ENCODE measurements at places on chromosomes 11 and 22.

GRCh38 chr11:1049911-1050580 lies 13.5 kb upstream of the MUC6 start:
- no peak for DNase-seq

DNA sequence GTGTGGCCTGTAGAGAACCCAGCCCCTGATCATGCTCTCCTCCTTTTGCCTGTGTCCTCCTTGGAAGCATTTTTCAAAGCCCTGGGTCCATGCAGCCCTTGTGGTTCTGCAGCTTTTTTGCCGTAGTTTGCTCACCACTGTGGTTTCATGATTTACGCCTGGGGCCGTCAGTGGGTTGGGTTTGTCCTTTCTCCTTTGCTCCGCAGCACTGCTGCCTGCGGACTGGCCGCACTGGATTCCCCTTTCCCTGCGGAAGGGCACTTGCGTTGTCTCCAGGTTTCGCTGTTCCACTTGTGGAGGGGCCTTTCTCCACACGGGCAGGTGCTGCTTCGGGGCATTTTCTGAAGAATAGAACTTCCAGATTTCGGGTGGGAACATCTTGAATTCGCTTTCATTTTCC lies 1260.9 kb downstream of the BRD1 start:
- DNase-seq = no peak

DNA sequence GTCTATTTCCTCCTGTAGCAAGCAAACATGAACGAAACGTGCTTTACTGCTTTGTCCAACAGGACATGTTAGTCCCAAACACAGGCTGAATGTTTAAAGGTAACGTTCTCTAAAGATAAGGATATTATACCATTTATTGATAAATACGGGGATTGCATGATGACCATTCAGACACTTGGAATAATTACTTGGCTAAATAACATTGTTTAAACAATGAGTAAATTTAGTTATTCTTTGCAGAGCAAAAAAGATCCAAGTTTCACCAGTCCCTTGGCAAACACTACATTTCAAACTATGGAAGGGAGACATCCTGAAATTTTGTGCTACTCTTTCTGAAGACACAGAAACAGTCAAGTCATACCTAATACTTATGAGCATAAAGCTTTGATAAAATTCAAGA lies 88.0 kb downstream of the ZNF280B start:
- no peak for DNase-seq

- DNase-seq = no peak
These were observed 6.7 kb downstream of the IFITM10 start for GRCh38 chr11:1743585-1744136.

DNA sequence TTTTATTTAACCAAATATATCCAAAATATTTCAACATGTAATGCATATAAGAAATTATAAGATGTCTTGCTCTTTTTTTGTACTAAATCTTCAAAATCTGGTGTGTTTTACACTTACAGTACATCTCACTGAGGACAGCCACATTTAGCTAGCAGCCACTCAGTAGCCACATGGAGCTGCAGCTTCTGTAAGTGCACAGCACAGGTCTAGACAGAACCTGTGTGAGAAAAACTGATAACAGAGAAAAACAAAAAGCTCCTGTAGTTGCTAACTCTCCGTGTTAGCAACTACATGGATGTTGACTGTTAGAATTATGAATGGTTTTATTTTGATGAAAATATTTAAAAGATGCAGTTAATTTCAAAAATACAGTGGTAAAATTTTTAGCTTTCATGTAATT lies 22.2 kb downstream of the ASRGL1 start:
- DNase-seq = no peak

DNA sequence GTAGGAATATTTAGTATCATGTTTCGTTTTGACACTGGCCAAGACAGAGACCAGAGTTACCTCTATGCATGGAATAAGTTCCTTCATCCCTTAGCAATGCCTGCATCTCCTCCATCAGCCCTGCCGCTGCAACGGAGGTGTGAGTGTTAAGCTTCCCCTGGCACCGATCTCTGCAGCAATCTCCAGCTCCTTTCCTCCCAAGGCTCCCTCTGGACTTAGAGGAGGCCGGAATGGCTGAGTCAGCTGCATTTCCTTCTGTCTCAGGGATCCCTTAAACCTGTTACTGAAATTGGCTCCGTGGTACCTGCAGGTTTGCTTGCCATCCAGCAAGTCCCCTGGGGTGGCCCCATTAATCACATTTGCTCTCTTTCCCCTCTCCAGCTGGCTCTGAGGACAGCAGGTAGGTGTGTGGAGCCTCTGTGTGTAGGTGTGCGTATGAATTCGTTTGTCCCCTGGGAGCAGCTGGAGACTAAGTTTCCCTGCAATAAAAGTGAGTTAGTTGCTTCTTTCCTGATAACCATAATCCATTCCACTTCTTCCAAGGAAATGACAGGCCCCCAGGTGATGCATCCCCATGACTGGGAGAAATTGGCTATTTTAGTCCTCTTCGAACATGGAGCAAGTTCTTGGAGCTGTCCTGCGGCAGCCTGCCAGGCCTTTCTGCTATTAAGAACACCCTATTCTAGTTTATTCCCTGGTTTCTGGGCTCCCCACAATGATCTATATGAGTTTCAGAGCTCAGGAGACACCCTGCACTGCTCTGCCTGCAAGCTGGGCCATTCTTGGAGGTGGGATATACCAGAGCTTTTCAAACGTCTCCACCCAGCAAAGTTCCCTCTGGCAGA lies 457.2 kb upstream of the CADM1 start:
- DNase-seq = peak; percentile 71

GRCh38 chr11:61103851-61104423 lies 1.6 kb downstream of the CD5 start:
- no peak for DNase-seq

DNA sequence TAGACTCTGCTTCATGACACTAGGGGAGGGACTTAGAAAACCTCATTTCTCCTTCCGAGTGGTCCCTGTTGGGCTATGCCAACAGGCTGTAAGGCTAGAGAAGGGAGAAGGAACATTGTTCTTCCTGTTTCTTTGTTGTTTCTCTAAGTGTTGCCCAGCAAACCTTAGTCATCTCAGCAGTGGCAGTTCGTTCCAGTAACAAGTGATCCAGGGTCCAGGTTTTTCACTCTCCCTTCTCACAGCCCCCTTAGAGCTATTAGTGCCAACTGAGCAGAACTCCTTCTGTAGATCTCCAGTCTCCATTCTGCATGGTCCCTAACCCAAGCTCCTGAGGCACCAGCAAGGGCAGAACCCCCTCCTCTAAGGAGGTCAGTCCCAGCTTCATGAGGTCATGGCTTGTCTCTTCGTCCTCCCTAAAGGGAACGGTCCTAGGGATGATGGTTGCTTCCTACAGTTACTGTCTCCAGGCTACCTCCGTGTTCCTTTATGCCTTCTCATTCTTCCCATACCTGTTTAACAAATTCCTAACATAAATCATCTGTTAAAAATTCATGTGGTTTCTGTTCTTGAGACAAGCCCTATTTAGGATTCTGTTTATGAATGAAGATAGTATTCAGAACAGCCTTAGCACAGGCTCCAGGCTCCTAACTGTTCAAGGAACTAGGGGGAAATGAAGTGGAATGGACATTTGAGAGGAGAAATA lies 168.6 kb upstream of the UBASH3B start:
- DNase-seq = no peak

DNA sequence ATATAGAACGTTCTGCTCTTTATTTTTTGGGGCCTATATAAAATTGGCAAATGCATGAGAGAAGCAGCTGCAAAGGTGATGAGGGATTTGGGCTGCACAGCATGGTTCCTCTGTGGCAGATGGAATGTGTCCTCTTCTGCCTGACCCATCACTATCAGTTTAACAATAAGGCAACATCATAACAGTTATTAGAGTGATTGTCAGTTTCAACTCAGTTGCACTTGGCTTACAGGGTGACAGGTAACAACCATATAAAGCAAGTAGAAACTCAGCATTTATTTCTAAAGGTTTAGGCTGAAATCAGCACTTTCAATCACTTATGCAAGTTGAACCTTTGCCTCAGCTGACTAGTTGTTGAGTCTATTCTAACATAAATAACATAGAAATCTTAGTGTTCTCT lies 935.4 kb upstream of the CHORDC1 start:
- DNase-seq = no peak

DNA sequence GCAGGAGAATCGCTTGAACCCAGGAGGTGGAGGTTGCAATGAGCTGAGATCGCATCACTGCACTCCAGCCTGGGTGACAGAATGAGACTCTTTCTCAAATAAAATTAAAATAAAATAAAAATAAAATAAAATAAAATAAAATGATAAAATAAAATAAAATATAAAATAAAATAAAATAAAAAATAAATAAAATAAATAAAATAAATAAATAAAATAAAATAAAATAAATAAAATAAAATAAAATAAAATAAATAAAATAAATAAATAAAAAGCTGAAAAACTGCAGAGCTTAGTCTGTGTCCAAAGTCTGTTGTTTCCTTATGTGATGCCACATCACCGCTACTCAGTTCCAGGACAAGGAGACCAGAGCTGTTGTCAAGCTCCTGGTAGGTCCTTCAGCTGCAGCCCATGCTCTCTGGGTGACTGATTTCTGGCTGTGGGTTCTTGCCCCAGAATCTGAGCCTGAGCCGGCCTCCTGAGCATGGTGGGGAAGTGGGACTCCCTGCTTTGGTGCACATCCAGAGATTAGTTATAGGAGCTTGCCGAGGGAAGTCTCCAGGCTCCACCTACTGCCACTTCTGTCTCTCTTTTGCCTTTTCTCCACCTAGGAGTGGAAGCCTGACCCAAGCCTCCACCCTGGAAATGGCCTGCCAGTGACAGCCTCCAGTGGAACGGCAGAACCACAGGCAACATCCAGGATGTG lies 31.3 kb upstream of the ADA2 start:
- DNase-seq = no peak

DNA sequence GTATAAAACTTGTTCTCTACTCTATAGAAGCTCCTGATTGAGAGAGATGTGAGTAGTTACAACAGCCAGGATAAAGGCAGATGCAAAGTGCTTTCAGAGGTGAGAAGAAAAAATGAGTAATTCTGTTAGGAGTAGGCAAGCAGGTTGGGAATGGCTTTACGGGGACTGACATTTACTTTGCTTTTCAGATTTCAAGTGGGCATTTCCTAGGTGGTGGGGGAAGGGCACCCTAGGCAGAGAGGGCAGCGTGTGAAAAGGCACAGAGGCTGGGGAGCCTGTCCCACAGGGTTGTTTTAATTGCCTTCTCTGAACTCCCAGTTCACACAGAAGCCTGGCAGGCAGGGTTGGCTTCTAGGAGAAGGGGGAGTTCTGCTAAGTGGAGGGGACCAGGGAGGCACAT lies 106.5 kb downstream of the NAV2 start:
- no peak for DNase-seq

DNA sequence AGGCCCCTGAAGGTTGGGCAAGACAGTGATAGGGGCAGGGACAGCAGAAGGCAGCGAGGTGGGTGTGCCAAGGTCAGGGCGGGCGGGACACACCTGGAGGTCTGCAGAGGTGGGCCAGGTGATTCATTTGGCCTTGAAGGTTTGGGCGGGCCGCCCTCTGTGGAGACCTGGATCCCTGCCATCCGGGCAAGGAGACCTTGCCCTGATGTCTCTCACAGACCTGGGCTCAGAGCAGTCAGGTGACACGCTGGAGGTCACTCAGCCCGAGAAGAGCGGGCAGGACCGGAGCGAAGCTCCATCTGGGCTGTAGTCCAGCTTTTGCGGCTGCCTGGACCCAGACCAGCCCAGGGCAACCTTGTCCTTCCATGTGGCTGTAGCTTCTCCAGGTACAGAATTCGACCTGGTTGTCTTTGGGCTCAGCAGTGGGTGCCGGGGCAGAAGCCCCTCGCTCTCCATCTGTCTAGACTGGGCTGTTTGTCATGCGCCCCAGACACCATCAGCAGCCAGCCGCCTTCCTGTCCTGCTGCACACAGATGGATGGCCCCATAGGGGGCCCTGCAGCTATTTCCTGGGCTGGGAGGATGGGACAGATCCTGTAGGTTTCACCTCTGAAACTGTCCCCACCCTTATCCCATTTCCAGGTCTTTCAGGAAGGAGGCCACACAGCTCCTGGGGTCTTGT lies 3.1 kb downstream of the MRGPRG start:
- no peak for DNase-seq

DNA sequence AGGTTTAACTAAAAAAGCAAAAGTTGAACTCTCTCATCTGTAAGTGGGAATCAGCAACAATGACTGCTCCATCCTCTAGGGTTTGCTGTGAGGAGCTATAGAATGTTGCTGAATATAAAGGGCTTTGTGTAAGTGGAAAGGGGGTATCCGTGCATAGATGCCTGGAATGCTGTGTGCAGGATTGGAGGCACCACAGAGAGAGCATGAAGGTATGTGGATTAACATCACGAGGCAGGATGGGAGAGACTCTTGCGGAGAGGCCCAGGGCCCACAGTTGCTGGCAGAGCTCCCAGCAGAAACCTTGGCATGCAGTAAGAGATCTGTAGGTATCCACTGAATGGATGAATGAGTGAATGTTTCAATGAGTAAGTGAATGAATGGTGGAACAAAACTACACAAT lies 298.7 kb upstream of the DDI1 start:
- DNase-seq = no peak

GRCh38 chr11:76662656-76663485 lies 7.7 kb downstream of the LRRC32 start:
- no peak for DNase-seq

DNA sequence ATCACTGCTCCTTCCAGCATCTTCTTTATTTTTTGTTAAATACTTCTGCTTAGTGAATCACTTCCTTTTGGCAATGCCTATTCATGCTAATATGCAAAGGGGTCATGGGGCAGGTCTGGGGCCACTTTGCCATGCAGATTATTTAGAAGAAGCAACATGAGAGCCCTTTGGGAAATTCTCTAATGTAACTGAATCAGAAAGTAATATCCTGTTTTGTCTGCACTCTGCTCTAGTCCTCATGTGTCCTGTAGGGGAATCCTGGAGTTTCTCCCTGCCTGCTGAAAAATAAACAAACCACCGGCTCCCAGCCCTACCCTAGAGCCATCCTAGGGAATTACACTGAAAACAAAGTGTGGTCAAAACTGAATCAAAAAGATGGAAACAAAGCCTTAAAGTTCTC lies 176.5 kb upstream of the POU2AF2 start:
- no peak for DNase-seq

DNA sequence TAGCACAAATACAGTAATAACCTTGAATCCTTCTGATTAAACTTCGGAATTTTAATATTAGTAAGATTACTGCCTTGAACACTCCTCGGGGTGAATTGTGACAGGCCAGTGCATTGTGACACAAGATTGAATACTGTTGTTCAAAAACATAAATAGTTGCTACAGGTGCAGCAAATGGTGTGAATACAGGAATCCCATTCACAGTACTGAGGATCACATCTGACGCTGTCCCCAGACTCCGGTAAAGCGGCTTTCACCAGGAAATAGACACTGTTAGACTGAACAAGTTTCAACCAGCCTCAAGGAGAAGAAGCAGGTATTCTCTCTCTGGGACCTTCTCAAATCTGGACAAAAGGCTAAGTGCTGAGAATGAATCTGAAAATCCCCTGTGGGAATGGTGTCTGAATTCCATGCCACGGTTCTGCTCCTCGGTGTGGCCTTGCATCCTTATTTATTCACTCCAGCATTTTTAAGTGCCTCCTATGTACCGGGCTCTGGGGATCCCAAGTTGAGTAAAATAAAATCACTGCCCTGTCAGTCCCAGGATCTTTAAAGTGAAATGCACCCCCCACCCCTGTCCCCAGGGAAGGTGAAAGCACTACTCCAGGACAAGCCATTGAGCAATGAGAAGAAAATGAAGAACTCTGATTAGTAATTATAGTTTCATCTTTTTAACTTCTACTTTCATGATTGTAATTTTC lies 3.4 kb downstream of the LGR4 start:
- DNase-seq = no peak
